ENCODE measurements at places on chromosomes 11 and 22. TPM values are rescaled to one million over a fixed set of nuclear protein-coding genes. Genes with fewer than 3 reads are reported as not detected.
A peak's percentile ranks its signal among the peaks of the same experiment; 100 is the strongest.

The MMP3 gene
- not detected for total RNA-seq

GRCh38 chr11:60161107-60161506 lies 21.8 kb downstream of the MS4A6A start:
- no peak for DNase-seq

The LBHD1 gene
- total RNA-seq = 13.0 TPM

The KRTAP5-8 gene
- total RNA-seq = not detected

The APOL5 gene
- not detected for total RNA-seq

The CDPF1 gene
- total RNA-seq = 13.1 TPM

- no peak for DNase-seq
These were observed 638.6 kb upstream of the ANO5 start for GRCh38 chr11:21554284-21554683.

DNA sequence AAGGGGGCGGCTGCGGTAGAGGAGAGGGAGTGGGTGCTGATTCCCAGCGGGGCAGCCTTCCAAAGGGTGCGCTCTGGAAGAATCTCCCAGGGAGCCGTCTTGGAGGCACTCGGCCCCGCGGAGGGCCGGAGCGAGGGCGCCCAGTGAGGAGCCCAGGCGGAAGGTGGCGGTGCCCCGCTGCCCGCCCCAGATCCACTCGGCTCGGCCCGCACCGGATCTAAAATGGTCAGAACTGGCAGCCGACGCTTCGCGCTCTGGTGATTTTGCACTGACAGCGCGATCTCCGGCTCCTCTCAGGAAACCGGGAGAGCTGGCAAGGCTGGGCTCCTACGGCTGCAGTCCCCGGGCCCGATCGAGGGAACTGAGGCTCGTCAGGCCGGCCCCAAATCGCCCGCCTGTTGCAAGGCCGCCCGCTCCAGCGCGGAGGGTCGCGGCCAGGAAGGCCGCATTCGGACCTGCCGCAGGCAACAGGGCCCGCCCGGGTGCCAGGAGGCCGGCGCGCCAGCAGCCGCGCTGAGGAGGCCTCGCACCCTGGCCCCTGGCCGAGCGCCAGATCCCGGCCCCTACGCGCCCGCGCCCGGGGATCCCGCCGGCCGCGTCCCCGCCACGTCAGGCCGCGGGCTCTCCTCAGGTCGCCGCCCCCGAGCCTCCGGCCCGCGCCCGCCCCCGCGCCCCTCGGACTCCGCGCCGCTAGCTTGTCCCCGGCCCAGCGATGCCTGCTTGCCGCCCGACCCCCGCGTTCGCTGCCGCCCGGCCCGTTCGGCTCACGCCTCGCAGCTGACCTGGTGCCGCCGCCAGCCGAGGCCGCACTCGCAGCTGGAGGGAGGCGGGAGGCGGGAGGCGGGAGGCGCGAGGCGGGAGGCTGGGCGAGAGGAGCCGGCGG lies at the start of gene KLHL22:
TSS of gene KLHL22 (minus strand) at position 818 of the 883 bp plus-strand sequence. CDS start 6,584 bp downstream, outside the sequence.
- peak; percentile 48 for DNase-seq

GRCh38 chr22:33111491-33111890 lies 53.3 kb upstream of the SYN3 start:
- no peak for DNase-seq

DNA sequence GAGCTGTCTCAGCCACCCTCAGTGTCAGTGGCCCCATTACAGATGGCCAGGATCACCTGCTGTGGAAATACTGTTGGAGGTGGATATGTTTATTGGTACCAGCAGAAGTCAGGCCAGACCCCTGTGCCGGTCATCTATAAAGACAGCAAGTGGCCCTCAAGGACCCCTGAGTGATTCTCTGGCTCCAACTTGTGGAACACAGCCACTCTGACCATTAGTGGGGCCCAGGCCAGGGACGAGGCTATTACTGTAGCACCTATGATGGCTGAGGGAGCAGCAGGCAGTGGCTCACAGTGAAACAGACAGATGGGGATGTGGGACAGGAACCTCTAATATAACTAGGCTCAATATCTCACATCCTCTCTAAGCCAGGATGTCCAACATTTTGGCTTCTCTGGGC lies 25.5 kb upstream of the GGTLC2 start:
- DNase-seq = no peak

The MRGPRF gene
- total RNA-seq = not detected

- no peak for DNase-seq
These were observed 1105.0 kb downstream of the BRD1 start for GRCh38 chr22:48722661-48723060.

DNA sequence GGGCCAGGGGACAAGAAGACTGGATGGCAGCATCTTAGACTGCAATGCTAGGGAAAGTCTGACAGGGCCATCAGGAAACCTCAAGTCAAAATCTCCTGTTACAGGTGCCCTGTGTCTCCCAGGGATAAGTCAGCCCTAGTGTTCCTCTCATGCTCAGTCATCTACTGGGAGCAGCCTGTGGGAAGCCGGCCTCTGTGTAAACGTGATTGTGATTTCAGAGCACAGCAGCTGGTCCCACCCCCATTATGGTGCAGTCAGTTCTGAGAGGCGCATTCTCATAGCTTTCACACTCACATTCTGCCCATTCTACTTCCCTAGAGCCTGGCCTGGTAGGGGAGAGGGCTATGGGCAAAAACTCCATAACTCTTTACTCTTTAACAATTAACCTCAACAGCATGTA lies 7.2 kb upstream of the SLN start:
- no peak for DNase-seq

GRCh38 chr11:91585035-91585801 lies 639.4 kb upstream of the FAT3 start:
- DNase-seq = no peak

The TRIM48 gene
- not detected for total RNA-seq

The ZBTB16 gene
- 4.0 TPM for total RNA-seq

The CST6 gene
- 0.34 TPM for total RNA-seq

GRCh38 chr11:63896071-63896470 lies 20.9 kb downstream of the RCOR2 start:
- DNase-seq = no peak

DNA sequence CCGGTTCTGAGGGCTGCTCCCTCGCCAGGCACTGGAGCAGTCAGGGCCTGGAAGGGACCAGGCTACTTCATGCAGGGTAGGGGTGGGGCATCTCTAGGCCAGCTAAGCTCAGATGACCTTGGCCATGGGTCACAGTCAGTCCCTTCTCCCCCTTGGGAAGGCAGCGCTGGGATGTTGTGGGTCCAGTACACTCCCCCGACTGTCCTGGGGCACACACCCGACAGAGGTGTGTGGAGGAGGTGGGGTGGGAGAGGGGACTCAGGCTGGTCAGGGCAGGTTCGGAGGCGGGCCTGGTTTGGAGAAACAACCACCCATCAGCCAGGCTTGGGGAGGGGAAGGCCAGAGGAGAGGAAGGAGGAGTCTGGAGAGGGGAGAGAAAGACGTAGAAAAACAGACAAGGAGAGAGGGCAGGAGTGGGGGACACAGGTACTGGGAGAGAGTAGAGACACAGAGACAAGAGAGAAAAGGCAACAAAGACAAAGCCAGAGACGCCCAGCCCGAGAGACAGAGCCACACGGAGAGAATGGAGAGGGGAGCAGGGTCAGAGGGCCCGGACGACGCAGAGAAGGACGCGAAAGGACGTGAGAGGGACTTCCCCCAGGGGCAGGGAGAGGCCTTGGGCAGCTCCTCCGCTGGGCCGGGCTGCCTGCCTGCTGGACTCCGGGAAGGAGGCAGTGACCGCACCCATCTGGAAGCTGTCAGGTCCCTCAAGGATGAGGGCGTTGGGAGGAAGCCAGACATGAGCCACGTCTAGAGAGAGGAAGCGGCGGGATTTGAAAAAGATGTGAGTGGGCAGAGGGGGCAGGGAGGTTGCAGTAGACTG lies 30.6 kb upstream of the TSKU start:
- DNase-seq = no peak

- DNase-seq = no peak
These were observed 23.4 kb upstream of the RASD2 start for GRCh38 chr22:35517207-35517606.

All from activated T-cell treated with anti-CD3 and anti-CD28 coated beads, Interleukin-2, amount 50 U/mL, for 72 hours (primary cell).